ENCODE measurements at places on chromosomes 7 and 10.

- H3K4me3 ChIP-seq: peak within 1 kb of the TSS; percentile 95
- peak within 1 kb of the TSS; percentile 88 for H3K27ac ChIP-seq
- DNase-seq: no peak
- H3K27me3 ChIP-seq: peaks cover 27% of the 10 kb centered on the region
- H3K4me1 ChIP-seq: peaks cover 23% of the 10 kb centered on the region
These were observed at the start of gene DPY19L1 for GRCh38 chr7:35037211-35037525. Gene DPY19L1 (minus strand): TSS chr7:35037485. CDS start chr7:35037394, 91 bp downstream.

DNA sequence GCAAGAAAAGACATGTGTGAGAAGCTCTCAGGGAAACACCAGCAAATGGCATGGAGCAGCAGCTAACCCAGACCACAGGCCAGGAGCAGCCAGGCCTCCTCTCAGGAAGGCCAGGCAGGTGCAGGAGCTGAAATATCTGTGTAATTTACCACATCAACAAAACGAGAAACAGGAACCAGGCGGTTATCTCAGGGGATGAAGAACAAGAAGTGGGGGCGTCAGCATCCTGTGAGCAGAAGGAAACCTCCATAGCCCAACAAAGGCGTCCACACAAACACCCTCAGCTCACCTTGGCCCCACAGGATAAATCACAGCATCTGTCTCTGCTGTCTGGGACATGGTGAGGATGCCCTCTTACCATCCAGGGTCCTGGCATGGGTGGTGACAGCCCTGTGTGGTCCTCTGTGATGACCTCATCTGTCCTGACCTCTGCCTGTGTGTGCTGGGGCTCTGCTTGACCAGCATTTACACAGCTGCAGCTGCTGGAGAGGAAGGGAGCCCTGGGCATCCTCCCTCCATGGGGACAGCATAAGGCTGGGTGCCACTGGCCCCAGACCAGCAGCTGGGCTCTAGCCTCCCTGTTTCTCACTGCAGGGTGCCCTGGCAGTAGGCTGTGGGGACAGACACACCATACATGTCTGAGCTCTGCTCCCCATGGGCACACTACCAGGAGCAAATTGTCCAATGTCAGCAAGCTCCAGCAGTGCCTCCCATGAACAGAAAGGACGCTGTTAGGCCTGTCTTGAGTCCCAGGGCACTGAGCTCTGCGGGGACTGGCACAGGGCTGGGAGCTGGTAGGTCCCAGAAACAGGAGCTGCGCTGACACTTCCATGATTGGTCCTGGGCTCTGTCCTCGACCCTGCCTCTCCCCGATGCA is 34.6 kb downstream of the ANXA8 start:
- peaks cover 10% of the 10 kb centered on the region for H3K36me3 ChIP-seq
- peaks cover 19% of the 10 kb centered on the region for H3K4me1 ChIP-seq
- no peak for DNase-seq
- no peak overlapping the region for H3K4me3 ChIP-seq
- H3K27me3 ChIP-seq: no peaks in the 10 kb centered on the region

GRCh38 chr10:65581426-65582026 is 1344.3 kb upstream of the LRRTM3 start:
- H3K27ac ChIP-seq: no peak overlapping the region
- no peaks in the 10 kb centered on the region for H3K27me3 ChIP-seq

DNA sequence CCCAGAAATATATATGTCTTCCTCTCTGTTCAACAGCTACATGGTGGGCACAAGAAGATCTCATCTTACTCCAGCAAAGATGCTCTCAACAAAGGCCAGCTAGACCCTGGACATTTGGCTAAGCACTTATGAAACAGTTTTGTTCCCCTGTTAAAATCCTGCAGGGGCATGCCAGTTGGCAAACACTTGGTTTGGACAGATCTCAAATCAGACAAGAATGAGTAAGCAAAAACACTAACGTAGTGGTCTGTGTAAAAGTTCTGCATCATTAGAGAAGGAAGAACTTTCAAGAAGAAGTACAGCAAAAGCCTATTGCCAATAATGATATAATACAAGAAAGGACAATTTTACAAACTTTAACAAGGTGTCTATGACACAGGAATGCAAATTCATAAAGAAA is 125.6 kb downstream of the CALN1 start:
- H3K36me3 ChIP-seq: no peaks in the 10 kb centered on the region
- H3K4me1 ChIP-seq: no peaks in the 10 kb centered on the region
- no peak for DNase-seq
- no peak overlapping the region for H3K4me3 ChIP-seq

- H3K4me3 ChIP-seq: no peak overlapping the region
- H3K27me3 ChIP-seq: peaks cover 3% of the 10 kb centered on the region
- no peak for DNase-seq
- H3K4me1 ChIP-seq: peaks cover 2% of the 10 kb centered on the region
These were observed 4.4 kb downstream of the FUOM start for GRCh38 chr10:133353202-133353959.

DNA sequence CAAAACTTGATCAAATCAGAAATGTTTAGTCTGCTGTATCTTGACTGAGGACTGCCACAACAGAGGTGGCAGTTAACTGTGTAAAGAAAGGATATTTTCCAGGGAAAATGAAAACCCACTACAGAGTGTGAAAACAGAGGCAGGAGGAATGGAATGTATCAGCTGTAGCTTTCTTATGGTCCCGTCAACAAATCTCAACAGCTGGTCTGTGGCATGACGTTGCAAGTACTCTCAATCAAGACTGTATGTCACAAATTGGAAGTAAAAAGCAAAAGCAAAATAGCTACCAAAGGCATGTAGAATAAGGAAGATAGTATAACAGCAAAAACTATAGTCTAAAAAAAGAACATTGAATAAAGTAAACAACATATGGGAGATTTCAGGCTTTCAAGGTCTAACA is 123.5 kb downstream of the KMT2C start:
- no peaks in the 10 kb centered on the region for H3K27me3 ChIP-seq
- H3K4me3 ChIP-seq: no peak overlapping the region
- H3K4me1 ChIP-seq: peaks cover 13% of the 10 kb centered on the region
- no peak overlapping the region for H3K27ac ChIP-seq
- DNase-seq: no peak

- no peak overlapping the region for H3K27ac ChIP-seq
- H3K4me3 ChIP-seq: no peak overlapping the region
- H3K27me3 ChIP-seq: peaks cover 10% of the 10 kb centered on the region
- no peak for DNase-seq
- peaks cover 39% of the 10 kb centered on the region for H3K4me1 ChIP-seq
These were observed 4.4 kb downstream of the FRAT1 start for GRCh38 chr10:97323501-97323900.

DNA sequence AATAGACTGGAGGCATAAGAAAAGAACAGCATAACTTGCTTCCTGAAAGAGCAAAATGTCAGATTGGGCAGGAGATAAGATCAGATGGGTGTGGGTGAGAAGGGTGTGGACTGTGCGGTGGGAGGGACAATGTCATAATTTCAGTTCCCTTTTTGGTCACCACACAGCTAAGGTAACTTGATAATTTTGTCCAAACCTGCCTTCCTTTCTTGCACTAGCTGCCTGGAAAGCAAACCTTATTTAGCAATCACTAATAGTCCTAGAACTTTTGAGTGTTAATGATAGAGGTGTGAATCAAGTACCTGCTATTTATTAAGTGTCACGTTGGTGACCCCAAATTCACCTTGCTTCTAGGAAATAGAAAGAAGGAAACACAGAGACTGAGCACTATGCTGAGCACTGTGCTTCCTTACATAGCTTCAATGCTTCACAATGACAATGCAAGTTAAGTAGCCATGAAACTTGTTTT is 72.4 kb upstream of the SP4 start:
- peak overlapping the region; percentile 15 for H3K4me3 ChIP-seq
- H3K4me1 ChIP-seq: peaks cover 80% of the 10 kb centered on the region
- no peaks in the 10 kb centered on the region for H3K27me3 ChIP-seq

GRCh38 chr7:42183547-42183946 is 53.5 kb downstream of the GLI3 start:
- no peaks in the 10 kb centered on the region for H3K4me1 ChIP-seq
- no peaks in the 10 kb centered on the region for H3K36me3 ChIP-seq
- no peak overlapping the region for H3K4me3 ChIP-seq
- no peak overlapping the region for H3K27ac ChIP-seq

GRCh38 chr10:7133278-7133677 is 277.6 kb downstream of the SFMBT2 start:
- H3K4me1 ChIP-seq: peaks cover 6% of the 10 kb centered on the region
- H3K4me3 ChIP-seq: no peak overlapping the region

- H3K4me3 ChIP-seq: no peak overlapping the region
- peaks cover 12% of the 10 kb centered on the region for H3K4me1 ChIP-seq
- H3K27me3 ChIP-seq: peaks cover 43% of the 10 kb centered on the region
- DNase-seq: no peak
- peaks cover 3% of the 10 kb centered on the region for H3K36me3 ChIP-seq
These were observed 39.2 kb upstream of the NANOS1 start for GRCh38 chr10:118990326-118990725.

GRCh38 chr10:52004342-52004949 is 305.1 kb upstream of the CSTF2T start:
- no peaks in the 10 kb centered on the region for H3K36me3 ChIP-seq
- no peak overlapping the region for H3K4me3 ChIP-seq
- no peak overlapping the region for H3K27ac ChIP-seq
- H3K4me1 ChIP-seq: no peaks in the 10 kb centered on the region
- no peaks in the 10 kb centered on the region for H3K27me3 ChIP-seq
- no peak for DNase-seq

DNA sequence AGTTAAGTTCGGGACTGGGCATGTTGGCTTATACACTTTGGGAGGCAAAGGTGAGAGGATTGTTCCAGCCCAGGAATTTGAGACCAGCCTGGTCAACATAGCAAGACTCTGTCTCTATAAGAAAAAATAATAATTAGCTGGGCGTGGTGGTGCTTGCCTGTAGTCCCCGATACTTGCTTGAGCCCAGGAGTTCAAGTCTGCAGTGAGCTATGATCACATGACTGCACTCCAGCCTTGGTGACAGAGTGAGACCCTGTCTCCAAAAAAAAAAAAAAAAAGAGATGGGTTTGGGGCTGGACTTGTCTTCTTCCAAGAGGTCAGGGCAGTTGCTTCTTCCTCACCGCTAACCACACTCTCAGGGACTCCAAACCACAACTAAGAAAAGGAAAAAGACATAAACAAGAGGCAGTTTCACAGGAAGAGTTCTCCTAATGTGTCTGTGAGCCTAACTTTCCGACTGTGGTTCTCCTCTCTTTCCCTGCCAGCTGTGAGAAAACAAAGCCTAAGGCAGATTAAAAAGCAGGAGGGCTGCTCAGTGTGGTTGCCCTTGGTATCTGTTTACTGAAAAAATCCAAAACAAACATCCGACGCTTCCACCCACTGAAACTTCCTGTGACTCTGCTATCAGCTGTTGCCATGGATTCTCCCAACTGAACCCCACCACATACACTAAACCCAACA is 2.4 kb upstream of the SERPINE1 start:
- H3K27me3 ChIP-seq: peaks cover 50% of the 10 kb centered on the region
- peak overlapping the region; percentile 1 for H3K27ac ChIP-seq
- no peaks in the 10 kb centered on the region for H3K36me3 ChIP-seq
- no peak for DNase-seq
- H3K4me1 ChIP-seq: peaks cover 47% of the 10 kb centered on the region
- H3K4me3 ChIP-seq: peak overlapping the region; percentile 15

- no peak for DNase-seq
- peak overlapping the region; percentile 42 for H3K27ac ChIP-seq
- H3K4me1 ChIP-seq: peaks cover 58% of the 10 kb centered on the region
- peaks cover 40% of the 10 kb centered on the region for H3K36me3 ChIP-seq
These were observed 6.7 kb downstream of the OTUD1 start for GRCh38 chr10:23445591-23445990.

DNA sequence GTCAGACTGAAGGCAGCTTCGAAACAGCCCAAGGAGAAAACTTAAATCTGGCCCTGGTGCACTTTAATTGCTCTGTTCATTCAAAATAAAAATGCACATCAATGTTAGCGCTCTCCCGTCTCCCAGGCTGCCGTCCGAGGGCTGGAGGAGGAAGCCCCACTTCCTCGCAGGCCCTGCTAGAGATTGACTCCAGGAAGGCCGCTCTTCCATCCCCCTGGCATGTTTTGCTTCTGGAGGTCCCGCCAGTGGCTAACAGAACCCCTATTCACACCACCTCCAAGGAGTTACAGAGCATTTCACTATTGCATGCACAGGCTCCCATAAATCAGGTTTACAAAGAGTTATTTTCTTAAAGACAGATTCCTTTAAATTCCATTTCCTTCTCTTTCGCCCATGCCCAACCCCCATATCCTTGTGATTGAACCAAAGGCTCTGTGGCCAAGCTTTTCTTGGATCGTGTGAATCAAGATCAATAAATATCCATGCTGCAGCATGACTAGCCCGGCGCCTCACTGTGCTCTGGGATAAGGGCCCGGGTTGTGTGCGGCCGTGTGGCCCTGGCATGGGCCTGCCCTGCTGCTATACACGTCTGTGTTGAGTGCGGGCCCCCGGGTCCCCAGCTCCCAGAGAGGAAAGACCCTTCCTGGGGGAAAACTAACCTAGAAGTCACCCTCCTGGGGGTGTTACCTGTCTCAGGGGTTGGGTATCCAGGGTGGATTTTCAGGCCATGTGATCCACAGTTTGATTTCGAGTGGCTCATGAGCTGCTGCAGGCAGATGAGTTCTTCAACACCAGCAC is 118.7 kb upstream of the GDF10 start:
- peaks cover 3% of the 10 kb centered on the region for H3K4me1 ChIP-seq
- H3K27ac ChIP-seq: no peak overlapping the region
- H3K27me3 ChIP-seq: no peaks in the 10 kb centered on the region
- DNase-seq: no peak
- H3K36me3 ChIP-seq: no peaks in the 10 kb centered on the region
- H3K4me3 ChIP-seq: no peak overlapping the region
